Kidney (tissue), 22 donors: ENCODE measurements at places on chromosomes 16 and 17. TPM values are rescaled to one million over a fixed set of nuclear protein-coding genes. Genes with fewer than 3 reads are reported as not detected.

MPP2 gene
- polyA plus RNA-seq = 2.7 TPM

SETD6 gene
- polyA plus RNA-seq = 13.7 TPM

KLHL10 gene
- not detected for polyA plus RNA-seq

VPS35L gene
- polyA plus RNA-seq = 42.4 TPM

NOXO1 gene
- polyA plus RNA-seq = 0.58 TPM

KIF18B gene
- not detected for polyA plus RNA-seq

ERI2 gene
- polyA plus RNA-seq = 7.1 TPM

DNA sequence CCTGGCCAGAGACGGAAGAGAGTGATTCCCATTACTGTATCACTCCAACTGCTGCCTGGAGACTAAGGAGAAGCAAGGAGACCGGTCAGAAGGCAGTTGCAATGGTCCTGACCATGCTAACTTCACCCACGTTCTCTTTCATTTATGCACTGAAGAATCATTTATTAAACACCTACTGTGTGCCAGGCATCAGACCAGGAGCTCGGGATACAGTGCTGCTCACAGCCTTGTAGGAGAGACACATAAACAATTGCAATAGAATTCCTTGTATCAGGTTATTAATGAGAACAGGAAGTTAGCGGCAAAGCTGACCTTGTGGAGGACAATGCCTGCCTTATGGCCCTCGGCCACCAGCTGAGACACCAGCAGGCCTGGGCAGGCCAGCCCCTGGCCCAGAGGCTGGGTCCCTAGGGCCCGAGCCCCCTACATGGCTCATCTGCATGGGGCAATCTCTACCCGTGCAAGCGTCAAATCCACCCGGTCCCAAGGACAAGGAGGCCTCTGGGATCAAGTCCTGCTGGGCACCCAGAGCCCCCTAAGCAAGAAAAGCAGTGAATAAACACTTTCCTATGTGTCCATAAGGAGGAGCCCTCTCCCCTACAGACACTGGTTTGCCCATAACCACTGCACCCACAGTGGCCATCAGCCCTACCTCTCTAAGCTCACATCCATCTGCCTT, 8.6 kb upstream of the ENPP7 start:
- peak; percentile 37 for DNase-seq

DNA sequence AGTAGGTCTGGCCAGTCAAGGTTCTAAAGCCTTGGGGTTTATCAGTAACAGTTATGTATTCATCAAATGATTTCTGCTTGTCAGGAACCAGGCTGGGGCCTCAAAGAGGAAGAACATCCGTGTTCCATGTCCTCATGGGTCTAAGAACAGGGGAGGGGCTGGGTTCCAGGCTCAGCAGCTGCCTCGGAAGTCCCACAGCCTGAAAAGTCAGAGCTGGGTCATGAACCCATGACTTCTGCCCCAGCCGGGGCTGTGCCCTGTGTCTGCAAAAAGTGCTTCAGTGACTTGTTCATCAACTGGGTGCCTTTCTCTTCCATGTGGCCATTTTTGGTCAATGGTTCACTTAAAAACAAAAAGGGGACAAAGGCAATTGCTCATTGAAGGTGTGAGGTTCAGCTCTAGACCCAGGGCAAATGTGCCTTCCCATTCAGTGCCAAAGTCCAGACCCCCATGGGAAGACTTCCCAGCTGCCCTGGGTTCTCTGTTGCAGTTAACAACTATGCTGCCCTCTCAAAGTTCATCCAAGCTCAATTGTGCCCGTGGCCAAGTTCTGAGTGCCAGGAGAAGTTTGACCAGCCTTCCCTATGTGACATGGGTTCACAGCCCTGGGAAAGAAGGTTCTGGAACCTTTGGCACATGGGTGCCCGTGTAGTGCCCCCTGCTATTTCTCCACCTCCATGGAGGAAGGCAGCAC, 18.5 kb downstream of the TBKBP1 start:
- no peak for DNase-seq

- no peak for DNase-seq
Measured at GRCh38 chr16:85123891-85124635, 11.8 kb upstream of the CIBAR2 start.

DNA sequence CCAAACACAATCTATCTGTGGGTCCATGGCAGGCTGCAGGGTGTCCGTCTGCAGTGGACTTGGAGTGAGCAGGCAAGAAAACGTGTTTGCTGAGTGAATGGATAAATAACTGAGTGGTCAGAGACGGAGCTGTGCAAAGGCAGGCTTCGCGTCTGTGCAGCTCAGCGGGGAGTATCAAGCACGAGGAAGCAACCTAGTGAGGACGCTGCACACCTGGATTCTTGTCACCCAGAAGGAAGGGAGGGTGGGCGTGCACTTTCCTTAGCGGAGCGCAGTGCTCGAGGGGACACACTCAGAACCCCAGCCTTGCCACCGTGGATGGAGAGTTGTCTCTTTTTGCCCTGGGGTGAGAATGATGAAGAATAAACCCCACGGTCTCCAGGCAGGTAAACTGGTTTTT, 1.5 kb upstream of the RCVRN start:
- no peak for DNase-seq

DNA sequence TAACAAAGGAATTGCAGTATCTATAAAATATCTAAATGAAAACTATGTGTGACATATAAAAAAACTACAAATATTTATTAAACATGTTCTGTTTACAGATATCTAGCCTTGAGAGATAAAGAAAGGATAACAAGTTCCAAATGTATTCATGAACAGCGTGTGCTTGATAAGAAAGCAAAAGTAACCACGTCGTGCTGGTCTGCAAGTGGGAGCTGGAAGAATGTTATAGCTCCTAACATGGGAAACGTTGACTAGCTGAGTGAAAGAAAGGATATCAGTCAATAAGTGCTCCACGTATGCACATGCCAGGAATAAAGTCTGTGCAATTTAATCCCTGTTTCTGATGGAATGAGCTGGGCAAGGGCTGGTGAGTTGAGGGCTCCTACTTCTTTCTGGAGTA, 71.2 kb upstream of the CDYL2 start:
- no peak for DNase-seq

- no peak for DNase-seq
Measured at GRCh38 chr17:81020767-81021497, 14.0 kb upstream of the BAIAP2 start.

GRCh38 chr16:11056993-11057649, 112.8 kb downstream of the CLEC16A start:
- DNase-seq = peak; percentile 63

GRCh38 chr17:50056961-50057330, 1.0 kb downstream of the ITGA3 start:
- no peak for DNase-seq

DNA sequence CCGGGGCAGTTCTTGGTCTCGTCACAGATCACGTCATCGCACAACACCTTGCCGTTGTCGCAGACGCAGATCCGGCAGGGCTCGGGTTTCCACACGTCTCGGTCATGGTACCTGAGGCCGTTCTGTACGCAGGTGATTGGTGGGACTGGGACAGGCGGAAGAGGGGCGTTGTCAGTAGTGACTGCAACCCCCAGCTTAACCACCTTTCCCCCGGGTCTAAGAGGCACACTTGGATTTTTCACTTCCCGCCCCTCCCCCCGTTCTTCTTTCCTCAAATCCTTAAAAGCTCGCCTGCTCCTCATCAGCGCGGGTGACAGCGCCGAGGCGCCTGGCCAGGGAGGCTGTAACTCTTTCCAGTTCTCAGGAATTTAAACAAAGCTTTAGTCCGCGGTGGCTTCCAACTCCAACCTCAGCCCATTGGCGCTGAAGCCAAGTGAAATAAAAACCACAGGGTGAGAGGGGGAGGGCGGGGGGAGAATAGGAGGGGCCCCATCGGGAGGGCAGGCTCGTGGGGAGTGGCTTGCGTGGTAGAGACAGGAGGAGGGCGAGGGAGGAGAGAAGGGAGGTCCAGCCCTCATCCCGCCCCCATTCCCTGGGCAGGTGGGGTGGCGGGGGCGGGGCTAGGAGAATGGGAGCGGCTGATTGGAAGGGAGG, 1.5 kb downstream of the COL1A1 start:
- peak; percentile 98 for DNase-seq

DNA sequence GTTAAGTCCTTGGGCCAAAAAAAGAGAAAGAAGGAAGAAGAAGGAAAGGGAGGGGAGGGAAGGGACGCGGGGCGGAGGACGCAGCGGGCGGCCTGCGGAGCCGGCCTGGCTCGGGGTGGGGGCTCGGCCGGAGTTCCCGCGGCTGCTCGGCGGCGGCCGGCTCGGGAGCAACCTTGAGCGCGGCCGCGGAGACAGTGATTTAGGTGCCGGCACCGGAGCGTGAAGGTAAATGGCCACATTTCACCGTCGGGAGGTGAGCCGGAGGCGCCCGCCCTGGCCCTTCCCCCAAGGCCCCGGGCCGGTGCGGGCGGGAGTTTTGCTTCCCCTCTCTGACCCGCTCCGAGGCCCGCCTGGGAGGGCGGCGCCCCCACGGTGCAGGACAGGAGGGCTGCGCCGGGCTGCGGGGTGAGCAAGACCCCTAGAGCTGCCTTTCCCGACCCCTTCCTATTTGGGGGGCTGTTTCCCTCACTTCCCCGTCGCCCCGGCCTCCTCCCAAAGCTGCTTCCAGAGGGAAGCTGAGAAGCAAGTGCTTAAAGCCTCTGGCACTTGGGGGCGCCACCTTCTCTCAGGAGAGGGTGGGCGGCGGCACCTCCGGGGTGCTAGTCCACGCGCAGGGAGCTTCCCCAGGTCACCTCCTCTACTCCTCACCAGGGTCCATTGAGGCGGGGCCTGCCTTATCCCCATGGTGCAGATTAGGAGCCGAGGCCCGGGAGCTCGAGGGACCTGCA, 56.5 kb downstream of the MRM1 start:
- DNase-seq = no peak

DNA sequence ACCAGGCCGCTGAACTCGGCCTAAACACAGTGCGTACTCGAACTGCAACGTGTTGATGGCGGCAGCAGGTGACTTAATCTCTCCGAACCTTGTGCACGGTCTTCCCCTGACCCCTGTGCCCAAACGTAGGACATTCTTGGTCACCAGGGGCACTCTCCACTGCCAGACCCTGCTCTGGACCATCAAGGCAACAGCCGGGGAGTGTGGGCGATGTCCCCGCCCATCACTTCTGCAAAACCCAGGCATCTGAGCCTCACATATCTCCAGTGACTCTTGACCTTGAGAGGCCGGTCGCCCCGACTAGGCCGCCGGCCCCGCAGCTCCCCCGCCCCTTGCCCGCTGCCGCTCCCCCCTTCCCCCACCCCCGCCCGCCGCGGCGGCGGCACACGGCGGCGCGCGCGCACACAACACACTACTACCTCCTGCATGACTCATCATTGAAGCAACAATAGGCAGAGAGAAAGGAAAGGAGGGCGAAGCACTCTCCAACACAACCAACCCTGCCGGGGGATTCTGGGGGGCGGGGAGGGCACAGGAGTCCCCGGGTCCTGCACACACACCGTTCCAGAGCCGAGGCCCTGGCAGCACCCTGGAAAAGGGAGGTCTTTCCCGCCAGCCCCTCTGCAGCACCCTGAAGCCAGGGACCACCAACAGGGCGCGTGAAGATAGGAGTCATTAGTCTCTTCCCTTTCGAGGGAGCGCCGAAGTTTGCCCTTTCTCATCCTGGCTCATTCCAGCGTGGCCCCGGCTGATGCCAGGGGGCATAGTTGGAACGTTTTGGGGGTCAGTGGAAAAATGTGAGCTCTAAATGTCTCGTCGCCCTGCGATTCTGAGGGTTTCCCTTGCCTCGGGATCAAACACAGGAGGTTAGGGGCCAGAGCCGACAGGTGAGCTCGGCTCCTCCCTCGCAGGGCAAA, 1.9 kb downstream of the MNT start:
- DNase-seq = peak; percentile 88

- no peak for DNase-seq
Measured at GRCh38 chr16:64311241-64311640, 810.6 kb downstream of the CDH11 start.

DNA sequence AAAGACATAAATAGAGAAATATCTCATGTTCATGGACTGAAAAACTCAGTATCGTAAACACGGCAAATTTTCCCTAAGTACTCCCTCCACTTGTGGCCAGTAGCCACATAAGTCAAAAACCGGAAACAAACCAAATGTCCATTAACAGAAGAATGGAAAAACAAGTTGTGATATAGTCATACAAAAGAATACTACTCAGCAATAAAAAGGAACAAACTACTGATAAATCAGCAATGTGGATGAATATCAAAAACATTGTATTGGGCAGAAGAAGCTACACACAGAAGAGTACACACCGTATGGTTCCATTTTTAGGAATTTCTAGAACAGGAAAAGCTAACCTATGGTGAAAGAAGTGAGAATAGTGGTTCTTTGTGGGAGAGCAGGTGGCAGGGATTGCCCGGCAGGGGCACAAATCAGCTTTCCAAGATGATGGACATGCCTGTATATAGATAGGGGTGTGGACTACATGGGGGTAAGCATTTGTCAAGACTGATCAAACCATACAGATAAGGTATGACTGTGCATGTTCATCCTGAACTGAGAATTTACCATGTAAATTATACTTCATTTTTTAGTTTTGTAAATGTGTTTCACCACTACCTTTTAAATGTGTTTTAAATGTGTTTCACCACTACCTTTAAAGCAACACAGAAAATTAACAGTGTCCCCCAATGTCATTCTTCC, 172.8 kb upstream of the CDH5 start:
- no peak for DNase-seq

GRCh38 chr17:82400830-82401229, 17.3 kb upstream of the HEXD start:
- DNase-seq = no peak

DNA sequence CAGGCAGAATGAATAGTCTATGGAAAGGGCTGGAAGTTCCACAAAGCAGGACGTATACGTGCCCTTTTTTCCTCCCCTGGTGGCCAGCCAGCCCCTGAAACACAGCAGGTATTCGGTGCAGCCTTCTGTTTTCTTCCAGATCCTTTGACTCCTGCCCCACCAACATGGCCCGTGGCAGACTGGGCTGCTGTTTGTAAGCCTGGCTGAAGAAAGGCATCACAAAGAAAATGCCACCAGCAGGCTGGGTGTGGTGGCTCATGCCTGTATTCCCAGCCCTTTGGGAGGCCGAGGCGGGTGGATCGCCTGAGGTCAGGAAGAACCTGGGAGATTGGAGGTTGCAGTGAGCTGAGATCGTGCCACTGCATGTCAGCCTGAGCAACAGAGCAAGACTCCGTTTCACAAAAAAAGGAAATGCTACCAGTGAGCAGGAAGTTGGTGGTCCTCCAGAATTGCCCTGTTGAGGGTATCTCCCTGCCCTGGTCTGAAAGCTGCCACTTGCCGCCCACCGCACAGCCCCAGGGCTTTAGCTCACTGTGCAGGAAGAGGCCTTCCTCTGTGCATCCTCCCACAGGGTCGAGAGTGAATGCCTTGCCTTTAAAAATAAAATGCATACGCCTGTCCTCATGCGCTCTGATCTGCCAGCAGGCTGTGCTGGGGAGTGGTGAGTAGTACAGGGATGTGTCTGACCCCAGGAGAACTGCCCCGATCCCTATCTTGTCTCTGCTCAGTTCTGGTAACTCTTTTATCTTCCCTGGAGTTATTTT, 587.7 kb downstream of the MAF start:
- no peak for DNase-seq

DNA sequence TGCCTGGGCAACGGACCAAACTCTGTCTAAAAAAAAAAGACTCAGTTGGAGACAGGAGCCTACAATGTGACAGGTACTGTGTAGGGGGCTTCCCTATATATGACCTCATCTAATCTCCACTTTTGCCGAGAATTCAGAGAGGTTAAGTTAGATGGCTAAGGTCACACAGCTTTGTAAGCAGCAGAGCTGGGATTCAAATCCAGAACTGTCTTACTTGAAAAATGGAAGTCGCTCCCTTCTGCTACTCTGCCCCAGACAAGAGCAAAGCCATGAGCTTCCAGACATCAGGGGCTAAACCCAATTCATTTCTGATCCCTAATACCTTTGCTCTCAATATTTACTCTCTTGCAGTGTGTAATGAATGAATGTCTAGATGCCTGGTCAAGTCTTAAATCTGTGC, 41.5 kb upstream of the ABCC12 start:
- no peak for DNase-seq

- no peak for DNase-seq
Measured at GRCh38 chr16:85627089-85627488, 14.0 kb downstream of the GSE1 start.
